ENCODE measurements at places on chromosomes 1 and 21.

- no peak for DNase-seq
Observed at GRCh38 chr1:211944733-211945500, 90.4 kb downstream of the INTS7 start.

DNA sequence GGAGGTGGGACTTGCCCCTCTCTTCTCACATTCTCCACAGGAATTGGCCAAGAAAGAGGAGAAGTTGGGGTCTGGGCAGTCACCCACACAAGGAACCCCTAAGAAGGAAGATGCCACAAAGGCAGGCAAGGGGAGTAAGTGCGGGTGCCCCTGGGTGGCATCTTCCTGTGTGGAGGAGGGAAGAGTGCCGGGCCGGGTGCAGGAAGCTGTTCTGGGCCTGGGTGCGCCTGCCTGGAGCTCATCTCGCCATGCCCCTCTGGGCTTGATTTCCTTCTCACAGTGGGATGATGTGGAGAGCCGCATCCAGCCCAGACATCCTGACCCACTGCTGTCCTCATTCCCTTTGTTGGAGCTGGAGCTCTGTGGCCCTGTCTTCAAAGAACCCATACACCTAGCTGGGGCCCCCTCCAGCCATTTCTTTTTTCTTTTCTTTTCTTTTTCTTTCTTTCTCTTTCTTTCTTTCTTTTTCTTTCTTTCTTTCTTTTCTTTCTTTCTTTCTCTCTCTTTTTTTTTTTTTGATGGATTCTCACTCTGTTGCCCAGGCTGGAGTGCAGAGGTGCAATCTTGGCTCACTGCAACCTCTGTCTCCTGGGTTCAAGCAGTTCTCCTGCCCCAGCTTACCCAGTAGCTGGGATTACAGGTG, 9.3 kb downstream of the LRRC71 start:
- DNase-seq = no peak

GRCh38 chr1:155003227-155003765, 694 bp downstream of the ZBTB7B start:
- no peak for DNase-seq

GRCh38 chr1:225548140-225548857, 104.6 kb downstream of the ENAH start:
- no peak for DNase-seq

DNA sequence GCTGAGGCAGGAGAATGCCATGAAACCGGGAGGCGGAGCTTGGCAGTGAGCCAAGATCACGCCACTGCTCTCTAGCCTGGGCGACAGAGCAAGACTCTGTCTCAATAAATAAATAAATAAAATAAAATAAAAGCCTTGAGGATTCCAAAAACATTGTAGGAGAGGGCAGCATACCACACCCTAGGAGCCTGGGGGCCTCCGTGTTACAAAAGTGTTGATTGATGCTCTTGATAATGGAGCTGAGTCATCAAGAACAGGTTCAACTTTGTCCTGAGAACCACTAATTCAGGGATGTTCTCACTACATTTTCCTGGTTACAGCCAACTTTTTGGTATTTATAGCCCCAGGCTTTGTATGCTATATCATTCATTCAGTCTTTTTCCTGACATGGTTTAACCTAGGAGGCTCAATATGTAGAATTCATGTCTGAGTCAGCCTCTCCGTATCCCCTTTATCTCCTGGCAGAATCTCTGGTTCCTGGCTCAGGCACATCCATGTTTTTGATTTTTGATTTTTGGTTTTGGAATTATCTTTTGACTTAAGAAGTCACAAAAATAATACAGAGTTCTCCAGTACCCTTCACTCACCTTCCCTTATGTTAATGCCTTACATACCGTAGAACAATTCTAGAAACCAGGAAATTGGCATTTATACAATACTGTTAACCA, 69.4 kb downstream of the LRRC8D start:
- DNase-seq = no peak

GRCh38 chr1:151326619-151327222, 495 bp downstream of the PI4KB start:
- peak; percentile 51 for DNase-seq

GRCh38 chr1:157944663-157945280, 48.7 kb upstream of the KIRREL1 start:
- DNase-seq = no peak

DNA sequence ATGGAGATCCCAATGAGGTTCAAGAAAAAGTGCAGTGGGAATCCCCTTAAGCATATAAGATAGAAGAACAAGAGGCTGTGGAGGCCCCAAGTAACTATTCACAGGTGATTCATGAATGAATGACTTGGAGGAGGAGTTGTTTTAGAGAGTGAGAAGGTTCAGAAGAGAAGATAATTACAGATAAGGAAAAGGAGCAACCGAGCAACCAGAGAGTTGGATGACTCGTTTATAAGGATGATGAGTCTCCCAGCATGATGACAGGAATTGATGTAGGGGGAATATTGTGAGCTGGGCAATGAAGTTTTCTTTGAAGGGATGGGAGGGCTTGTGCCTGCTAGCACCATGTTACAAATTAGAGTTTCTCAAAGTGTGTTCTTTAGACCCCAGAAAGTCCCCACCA, 9.8 kb downstream of the C8A start:
- no peak for DNase-seq

- no peak for DNase-seq
Observed at GRCh38 chr1:31099293-31100032, 33.9 kb upstream of the PUM1 start.

DNA sequence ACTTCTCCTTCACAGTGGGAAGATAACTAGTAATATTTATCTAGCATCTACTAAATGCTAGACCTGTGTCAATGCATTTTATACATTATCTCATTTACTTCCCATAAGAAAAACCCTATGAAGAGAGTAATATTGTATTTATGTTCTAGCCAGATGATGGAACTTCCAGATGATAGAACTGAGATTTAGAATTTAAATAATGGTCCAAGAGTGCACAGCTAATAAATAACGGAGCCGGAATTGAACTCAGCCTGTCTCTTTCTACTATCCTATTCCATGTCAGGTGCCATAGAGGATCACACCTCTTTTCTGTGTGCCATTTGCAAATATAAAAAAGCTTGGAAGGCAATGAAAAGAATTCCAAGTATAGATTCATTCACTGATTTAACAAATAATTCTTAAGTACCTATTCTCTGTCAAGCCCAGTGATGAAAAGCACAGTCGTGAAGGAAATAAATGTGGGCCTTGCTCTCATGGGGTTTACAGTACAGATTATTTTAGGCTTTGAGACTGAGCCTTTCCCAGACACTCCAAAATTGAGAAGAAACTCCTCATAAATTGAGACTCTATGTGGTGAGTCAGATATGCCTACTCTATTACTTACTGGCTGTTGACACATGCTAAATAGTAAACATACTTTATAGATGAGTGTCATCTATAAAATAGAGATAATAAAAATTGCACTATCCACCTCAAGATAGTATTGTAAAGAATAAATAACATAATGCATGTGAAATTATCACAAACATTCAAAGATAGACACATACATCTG, 378.0 kb upstream of the PRMT6 start:
- no peak for DNase-seq

DNA sequence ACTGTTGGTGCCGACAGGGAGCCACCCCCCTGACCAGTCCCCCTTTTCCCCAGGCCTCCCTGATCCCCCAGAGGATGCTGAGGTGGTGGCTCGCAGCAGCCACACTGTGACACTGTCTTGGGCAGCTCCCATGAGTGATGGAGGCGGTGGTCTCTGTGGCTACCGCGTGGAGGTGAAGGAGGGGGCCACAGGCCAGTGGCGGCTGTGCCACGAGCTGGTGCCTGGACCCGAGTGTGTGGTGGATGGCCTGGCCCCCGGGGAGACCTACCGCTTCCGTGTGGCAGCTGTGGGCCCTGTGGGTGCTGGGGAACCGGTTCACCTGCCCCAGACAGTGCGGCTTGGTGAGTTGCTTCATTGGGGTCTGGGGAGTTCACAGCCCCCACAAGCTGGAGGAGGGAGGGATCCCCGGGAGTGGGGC, 89.2 kb downstream of the TRIM11 start:
- DNase-seq = no peak

- DNase-seq = no peak
Observed at GRCh38 chr1:167629681-167630567, at the start of gene RCSD1. Gene RCSD1, plus strand, starts transcription at chr1:167630232. Its CDS starts 192 bp downstream, at chr1:167630424.

- DNase-seq = no peak
Observed at GRCh38 chr1:229624521-229625070, 1.3 kb downstream of the TAF5L start.

- DNase-seq = no peak
Observed at GRCh38 chr1:236039740-236040685, 24.9 kb downstream of the NID1 start.

DNA sequence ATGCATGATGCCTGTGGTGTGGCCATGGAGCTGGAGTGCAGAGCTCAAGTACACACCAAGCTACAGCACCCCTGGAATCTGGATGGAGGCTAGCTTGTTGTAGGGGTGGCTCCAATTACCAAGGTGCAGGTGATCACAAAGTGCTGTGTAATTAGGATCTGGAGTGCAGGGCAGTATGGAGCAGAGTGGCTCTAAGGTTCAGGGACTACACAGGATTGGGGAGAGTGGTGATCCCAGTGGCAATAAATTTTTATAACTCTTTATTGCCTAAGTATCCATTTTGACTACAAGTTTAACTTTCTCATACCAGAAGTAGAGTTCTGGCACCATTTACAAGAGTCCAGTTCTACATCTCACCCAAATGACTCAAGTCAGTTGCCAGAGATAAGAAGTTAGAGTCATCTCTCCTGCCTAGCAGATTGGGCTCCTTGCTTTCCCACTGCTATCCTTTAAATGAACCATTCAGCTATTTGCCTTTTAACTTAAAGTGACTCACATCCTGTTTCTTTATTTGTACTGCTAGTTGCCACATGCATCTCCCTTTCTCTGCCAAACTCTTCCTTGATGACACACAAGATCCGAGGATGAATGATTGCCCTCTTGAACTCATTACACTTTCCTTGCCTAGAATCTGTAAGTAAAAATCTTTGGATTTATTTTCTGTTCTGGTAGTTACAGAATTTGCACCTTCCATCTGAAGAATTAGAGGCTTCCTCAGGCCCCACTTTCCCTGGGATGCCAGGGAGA, 427.2 kb downstream of the KCNT2 start:
- DNase-seq = no peak

DNA sequence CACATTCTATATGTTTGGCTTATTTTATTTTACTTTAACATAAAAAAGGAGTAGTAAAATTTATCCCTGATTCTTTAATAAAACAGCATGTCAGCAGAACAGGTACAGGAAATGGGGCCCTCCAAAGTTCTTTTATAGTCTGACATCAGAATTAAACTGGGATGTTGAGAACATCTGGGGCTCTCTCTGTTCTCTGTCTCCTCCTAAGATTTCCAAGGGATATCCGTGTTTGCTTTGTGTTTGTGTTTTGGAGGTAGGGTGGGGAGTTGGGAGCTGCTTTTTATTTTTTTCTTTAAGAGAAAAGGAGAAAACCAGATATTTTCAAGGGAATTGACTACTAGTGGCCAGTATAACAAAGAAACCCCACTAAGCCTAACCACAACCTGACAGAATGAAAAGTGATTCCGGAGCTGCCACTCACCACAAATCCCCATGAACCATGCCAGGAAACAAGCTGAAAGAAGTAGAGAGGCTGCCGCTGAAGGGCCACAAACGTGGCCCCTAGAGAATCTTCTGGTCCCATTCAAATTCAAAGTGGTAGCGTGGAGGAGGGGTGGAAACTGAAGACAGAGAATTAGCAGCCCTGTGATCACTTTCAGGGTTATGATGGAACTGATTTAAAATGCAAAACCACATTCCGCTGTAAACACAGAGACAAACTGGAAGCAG, 369.6 kb upstream of the ADGRL2 start:
- no peak for DNase-seq

DNA sequence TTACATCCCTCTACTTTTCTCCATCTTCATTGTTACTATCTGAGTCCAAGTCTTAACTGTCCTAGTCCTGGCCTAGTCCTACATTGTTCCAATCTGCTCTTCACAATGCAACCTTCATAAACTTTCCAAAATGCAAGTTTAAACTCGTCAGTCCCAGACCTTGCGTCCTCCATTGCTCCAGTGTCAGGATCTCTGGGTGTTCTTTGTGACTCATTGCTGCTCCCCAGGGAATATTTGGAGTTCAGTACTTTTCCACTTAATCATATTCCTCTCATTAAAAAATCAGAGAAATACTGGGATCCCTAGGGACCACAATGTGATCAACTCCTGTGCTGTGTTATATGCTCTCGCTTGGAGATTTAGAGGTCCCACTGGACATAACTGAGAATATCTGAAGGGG, 18.0 kb upstream of the KPRP start:
- DNase-seq = no peak

DNA sequence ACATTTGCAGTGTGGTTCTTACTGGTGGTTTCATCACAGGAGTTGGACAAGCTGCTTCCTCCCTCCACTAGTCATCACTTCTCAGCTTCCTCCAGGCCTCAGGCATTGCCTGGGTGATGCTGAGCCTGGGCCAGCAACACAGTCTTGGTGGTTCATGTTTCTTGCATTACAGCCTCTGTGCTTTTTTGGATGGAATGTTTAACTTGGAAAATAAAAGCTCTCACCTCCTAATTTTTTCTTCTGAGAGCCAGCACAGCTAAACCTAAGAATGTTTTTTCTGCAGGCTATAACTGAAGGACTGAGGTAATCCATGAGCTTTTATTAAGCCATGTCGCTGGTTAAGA, 66.1 kb upstream of the RHOU start:
- no peak for DNase-seq

DNA sequence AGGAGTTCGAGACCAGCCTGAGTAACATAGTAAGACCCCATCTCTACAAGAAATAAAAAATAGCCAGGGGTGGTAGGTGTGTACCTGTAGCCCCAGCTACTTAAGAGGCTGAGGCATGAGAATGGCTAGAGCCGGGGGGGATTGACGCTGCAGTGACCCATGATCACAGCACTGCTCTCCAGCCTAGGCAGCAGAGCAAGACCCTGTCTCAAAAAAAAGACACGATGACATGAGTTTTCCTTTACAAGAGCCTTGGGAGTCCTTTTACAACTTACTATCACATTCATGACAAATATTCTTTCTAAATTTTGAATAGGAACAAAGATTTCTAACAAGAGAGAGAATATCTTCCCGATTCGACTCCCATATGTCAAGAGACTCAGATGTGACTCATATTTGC, 3.3 kb upstream of the BRWD1 start:
- no peak for DNase-seq

DNA sequence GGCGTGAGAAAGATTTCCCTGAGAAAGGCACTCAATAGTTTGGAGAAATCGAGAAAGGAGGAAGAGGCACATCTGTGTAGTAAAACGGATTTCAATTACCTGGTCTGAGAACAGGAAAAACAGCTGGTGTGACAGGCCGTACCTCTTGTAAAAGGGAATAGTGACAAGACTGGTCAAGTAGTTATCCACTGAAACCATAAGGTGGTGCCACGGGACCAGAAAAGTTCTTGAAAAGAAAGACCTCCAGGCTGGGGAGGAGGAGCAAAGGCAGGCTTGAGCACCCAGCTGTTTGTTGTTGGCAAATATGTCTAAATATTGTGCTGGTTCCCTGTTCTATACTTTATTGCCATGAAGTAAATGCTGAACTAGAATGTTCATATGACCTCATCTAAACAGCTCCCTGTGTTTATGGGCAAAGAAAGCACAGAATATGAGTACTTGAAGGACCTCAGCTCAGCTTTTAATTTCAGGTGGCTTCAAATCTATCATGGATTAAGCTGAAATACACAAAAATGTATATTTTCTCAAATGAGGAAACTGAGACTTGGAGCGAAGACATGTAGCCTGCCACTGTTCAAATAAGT, 4.0 kb downstream of the HAO2 start:
- DNase-seq = no peak

GRCh38 chr1:166626711-166627110, 212.6 kb upstream of the POGK start:
- no peak for DNase-seq
